ENCODE measurements at places on chromosomes 1 and 21. TPM values are rescaled to one million over a fixed set of nuclear protein-coding genes. Genes with fewer than 3 reads are reported as not detected.
A peak's percentile ranks its signal among the peaks of the same experiment; 100 is the strongest.

Gene CALML6
- total RNA-seq, result 0.30 TPM

Gene WNT9A
- 0.97 TPM for total RNA-seq

Gene KCNH1
- not detected for total RNA-seq

GRCh38 chr1:2312515-2313301 lies 78.6 kb downstream of the MORN1 start:
- no peak for DNase-seq
- no peaks in the 10 kb centered on the region for H3K27me3 ChIP-seq
- peak overlapping the region; percentile 86 for H3K27ac ChIP-seq
- no peak overlapping the region for H3K4me3 ChIP-seq
- H3K4me1 ChIP-seq, result peaks cover 65% of the 10 kb centered on the region
- peaks cover 17% of the 10 kb centered on the region for H3K36me3 ChIP-seq

DNA sequence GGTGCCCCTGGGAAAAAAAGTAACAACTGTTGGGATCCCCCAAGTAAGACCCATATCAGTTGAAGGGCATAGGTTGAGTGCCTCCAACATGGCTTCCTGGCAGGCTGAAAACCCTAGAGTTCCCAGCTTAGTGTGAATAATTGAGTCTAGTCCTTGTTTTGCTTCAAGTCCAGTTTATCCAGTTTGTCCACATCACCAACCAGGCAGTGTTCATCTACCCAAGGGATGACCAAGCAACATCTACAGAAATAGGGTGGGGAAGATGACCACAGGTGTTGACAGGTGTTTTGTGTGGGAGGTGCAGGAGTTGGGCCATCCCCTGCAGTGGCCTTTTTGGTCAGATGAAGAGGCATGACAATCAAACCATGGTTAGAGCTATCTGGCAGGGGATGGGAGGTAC lies 54.3 kb upstream of the ERO1B start:
- no peaks in the 10 kb centered on the region for H3K4me1 ChIP-seq
- H3K27ac ChIP-seq, result no peak overlapping the region
- no peaks in the 10 kb centered on the region for H3K27me3 ChIP-seq

DNA sequence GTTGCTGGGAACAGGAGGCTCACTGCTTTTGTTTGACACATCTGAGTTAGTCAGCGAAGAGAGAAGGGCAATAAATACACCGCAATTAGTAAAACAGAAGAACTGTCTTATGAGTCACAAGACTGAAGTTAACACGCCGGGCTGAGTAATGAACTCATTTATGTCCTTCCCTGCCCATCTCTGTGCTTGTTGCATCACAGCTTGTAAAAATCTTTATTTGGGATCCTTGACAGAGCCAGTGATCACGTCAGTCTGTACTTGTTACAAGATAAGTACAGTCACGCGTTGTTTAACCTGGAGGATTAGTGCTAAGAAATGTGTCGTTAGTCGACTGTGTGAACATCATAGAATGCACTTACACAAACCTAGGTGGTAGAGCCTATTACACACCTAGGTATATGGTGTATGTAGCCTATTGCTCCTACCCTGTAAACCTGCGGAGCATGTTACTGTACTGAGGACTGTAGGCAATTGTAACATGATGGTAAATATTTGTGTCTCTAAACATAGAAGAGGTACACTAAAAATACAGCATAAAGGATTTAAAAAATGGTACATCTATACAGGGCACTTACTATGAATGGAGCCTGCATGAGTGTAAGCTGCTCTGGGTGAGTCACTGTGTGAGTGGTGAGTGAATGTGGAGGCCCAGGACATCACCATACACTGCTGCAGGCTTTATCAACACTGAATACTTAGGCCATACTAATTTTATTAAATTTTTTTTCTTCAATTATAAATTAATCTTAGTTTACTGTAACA lies 272.2 kb downstream of the TNR start:
- H3K36me3 ChIP-seq, result no peaks in the 10 kb centered on the region
- no peak for DNase-seq
- no peak overlapping the region for H3K4me3 ChIP-seq
- no peak overlapping the region for H3K27ac ChIP-seq
- H3K27me3 ChIP-seq, result peaks cover 13% of the 10 kb centered on the region

GRCh38 chr1:157658571-157658970 lies 42.0 kb downstream of the FCRL3 start:
- H3K27ac ChIP-seq, result no peak overlapping the region
- no peak overlapping the region for H3K4me3 ChIP-seq
- no peaks in the 10 kb centered on the region for H3K4me1 ChIP-seq
- DNase-seq, result no peak

- H3K27me3 ChIP-seq, result no peaks in the 10 kb centered on the region
- no peaks in the 10 kb centered on the region for H3K36me3 ChIP-seq
- H3K4me1 ChIP-seq, result no peaks in the 10 kb centered on the region
- DNase-seq, result no peak
- no peak overlapping the region for H3K27ac ChIP-seq
These were observed 260.2 kb downstream of the HHAT start for GRCh38 chr1:210588946-210589345.

- no peak for DNase-seq
- no peaks in the 10 kb centered on the region for H3K36me3 ChIP-seq
These were observed 372.5 kb upstream of the ST6GALNAC5 start for GRCh38 chr1:76494807-76495206.

- no peaks in the 10 kb centered on the region for H3K27me3 ChIP-seq
- peaks cover 60% of the 10 kb centered on the region for H3K36me3 ChIP-seq
- H3K27ac ChIP-seq, result no peak overlapping the region
- H3K4me3 ChIP-seq, result no peak overlapping the region
- peaks cover 20% of the 10 kb centered on the region for H3K4me1 ChIP-seq
These were observed 12.4 kb downstream of the ACAP3 start for GRCh38 chr1:1295154-1295923.

GRCh38 chr21:36569511-36569910 lies 89.6 kb upstream of the CLDN14 start:
- no peak overlapping the region for H3K4me3 ChIP-seq
- H3K27ac ChIP-seq, result no peak overlapping the region
- DNase-seq, result no peak
- H3K36me3 ChIP-seq, result no peaks in the 10 kb centered on the region
- peaks cover 51% of the 10 kb centered on the region for H3K27me3 ChIP-seq
- no peaks in the 10 kb centered on the region for H3K4me1 ChIP-seq

DNA sequence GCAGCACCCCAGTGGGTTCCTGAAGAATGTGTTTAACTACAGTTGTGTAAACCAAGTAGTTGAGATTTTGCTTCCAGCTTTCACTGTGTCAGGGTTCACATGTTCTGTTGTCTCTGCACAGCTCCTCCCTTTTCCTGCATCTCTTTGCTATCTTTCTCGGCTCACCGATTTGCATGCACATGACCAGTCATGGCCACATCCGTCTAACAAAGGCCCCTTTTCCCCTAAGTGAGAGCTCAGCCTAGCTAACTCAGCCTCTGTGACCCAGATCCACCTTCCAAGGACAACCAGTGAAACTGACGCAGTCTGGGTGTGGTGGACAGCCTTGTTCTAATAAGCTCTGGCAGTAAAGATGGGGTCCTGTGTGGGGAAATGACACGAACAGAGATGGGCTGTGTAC lies 101.1 kb downstream of the ZP4 start:
- H3K27ac ChIP-seq, result no peak overlapping the region
- H3K27me3 ChIP-seq, result no peaks in the 10 kb centered on the region
- no peaks in the 10 kb centered on the region for H3K4me1 ChIP-seq
- H3K36me3 ChIP-seq, result no peaks in the 10 kb centered on the region

- DNase-seq, result no peak
- H3K4me3 ChIP-seq, result no peak overlapping the region
- H3K27ac ChIP-seq, result no peak overlapping the region
- peaks cover 31% of the 10 kb centered on the region for H3K36me3 ChIP-seq
- no peaks in the 10 kb centered on the region for H3K27me3 ChIP-seq
- no peaks in the 10 kb centered on the region for H3K4me1 ChIP-seq
These were observed 21.1 kb downstream of the COQ8A start for GRCh38 chr1:226960944-226961765.

- H3K27ac ChIP-seq, result peak overlapping the region; percentile 38
- peaks cover 40% of the 10 kb centered on the region for H3K4me1 ChIP-seq
- DNase-seq, result no peak
- H3K4me3 ChIP-seq, result no peak overlapping the region
- H3K36me3 ChIP-seq, result no peaks in the 10 kb centered on the region
These were observed 65.6 kb downstream of the OPTC start for GRCh38 chr1:203559523-203559922.

DNA sequence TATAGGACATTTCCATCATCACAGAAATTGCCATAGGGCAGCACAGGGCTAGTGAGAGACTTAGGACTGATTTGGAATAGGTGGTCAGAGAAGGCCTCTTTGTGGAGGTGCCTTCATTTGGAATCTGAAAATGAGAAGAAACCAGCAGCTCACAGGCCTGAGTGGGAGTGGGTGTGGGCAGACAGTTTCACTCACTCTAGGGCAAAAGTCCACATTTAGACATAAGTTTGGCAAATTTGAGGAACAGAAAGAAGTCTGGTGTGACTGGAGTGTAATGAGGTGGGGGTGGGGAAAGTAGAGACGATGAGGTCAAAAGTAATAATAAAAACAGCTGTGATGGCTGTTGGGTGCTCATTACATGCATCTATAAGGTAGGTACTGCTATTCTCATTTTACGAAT lies 22.4 kb upstream of the BCAR3 start:
- no peaks in the 10 kb centered on the region for H3K36me3 ChIP-seq
- H3K4me1 ChIP-seq, result peaks cover 46% of the 10 kb centered on the region
- no peaks in the 10 kb centered on the region for H3K27me3 ChIP-seq
- H3K27ac ChIP-seq, result no peak overlapping the region

GRCh38 chr1:19439464-19440171 lies 45.7 kb downstream of the CAPZB start:
- peak overlapping the region; percentile 89 for H3K27ac ChIP-seq
- no peak for DNase-seq
- H3K4me1 ChIP-seq, result peaks cover 96% of the 10 kb centered on the region

DNA sequence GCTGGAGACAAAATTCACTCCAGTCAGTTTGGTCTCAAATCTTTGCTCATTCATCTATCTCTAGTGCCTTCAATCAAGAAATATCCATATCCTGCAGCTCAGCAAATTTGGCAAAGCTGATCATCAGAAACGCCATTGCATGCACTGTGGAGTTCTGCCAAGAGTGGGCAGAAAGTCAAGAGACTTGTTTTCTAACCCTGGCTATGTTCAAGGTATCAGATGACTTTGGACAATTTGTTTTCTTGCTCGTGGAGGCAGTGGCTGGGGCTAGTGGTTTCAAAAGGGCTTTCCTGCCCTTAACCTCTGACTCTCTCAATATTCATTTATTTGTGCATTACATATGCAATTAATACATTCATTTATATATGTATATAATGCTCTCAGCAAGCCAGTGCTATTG lies 12.8 kb upstream of the LRRC52 start:
- no peaks in the 10 kb centered on the region for H3K27me3 ChIP-seq
- H3K36me3 ChIP-seq, result no peaks in the 10 kb centered on the region
- no peak overlapping the region for H3K4me3 ChIP-seq

DNA sequence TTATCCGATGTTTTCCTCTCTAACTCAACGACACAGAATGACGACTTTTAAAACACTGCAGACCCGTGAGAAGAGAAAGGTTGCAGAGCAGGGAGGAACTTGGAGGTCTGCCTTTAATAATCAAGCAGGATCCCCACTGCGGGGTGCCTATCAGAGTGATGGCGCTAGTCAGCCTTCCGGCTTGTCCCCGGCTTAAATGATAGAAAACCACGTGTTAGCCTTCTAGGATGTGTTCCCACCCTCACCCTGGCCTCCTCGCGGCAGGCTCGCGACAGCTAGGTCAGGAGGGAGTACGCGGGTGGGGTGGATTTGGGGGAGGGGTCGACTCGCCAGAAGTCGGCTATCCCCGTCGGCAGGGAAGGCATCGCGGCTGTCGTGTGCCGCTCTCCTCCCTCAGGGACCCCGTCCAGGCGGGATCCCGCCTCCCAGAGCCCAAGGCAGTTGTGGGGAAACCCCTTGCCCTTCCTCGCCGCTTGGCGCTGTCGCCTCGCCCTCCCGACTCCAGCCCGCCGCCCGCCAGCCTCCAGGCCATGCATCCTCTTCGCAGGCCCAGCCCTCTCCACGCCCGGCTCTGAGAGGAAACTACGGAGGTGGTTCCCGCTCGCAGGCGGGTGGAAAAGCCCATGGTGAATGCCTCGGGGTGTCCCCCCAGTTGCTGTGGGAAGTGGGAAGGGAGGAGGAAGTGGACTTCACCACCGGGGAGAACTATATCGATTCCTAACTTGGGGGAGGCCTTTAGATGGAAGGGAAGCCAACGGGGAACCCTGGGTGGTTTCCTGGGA lies 1.1 kb upstream of the SMG7 start:
- H3K27ac ChIP-seq, result peak overlapping the region; percentile 98
- H3K4me1 ChIP-seq, result peaks cover 32% of the 10 kb centered on the region
- H3K27me3 ChIP-seq, result no peaks in the 10 kb centered on the region
- H3K4me3 ChIP-seq, result peak overlapping the region; percentile 78

Gene TACSTD2
- 623 TPM for total RNA-seq

GRCh38 chr1:53657531-53657805 lies 81.5 kb downstream of the GLIS1 start:
- no peaks in the 10 kb centered on the region for H3K36me3 ChIP-seq
- no peak for DNase-seq
- no peaks in the 10 kb centered on the region for H3K27me3 ChIP-seq
- no peak overlapping the region for H3K4me3 ChIP-seq
- H3K4me1 ChIP-seq, result peaks cover 10% of the 10 kb centered on the region

Gene HES3
- total RNA-seq, result not detected

DNA sequence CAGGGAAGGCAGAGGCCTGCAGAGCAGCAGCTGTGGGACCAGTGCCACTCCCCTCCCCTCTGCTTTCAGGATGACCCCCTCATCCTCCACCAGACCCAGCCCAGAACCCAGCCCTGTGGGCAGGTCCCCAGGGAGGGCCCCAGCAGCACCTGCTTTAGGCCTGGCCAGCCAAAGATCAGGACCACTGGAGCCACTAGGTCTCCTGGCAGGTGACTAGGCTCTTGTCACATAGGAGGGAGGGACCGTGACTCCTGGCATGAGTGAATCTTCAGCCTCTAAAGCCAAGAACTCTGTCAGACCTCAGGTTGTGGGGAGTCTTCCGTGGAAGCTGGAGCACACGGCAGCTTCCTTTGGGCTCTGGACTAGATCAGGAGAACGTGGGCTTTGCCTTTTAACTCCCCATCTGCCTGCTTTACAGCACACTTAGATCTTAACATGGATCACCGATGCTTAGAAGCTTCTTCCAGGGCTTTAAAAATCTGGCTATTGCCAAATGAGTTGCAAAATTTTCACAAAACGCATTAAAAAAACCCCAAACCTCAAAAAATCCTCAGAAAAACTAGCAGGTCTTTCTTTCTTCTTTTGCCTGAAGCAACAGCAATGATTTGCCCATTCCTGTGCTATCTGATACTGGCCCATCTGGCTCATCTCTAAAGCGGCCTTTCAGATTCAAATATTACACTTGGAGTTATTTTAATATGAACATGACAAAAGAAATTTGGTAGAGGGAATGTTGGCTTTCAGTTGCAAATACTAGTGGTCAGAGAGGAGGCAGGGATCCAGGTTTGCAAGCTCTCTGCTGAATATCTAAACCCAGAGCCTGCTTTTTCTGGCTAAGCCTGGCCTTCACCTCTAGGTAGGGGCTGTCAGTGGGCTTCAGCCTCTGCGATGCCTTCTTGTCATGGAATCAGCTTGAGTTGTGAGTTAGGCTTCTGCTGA lies 235.2 kb downstream of the SDCCAG8 start:
- H3K36me3 ChIP-seq, result peaks cover 5% of the 10 kb centered on the region
- peaks cover 5% of the 10 kb centered on the region for H3K4me1 ChIP-seq
- no peak overlapping the region for H3K4me3 ChIP-seq
- no peak overlapping the region for H3K27ac ChIP-seq
- no peaks in the 10 kb centered on the region for H3K27me3 ChIP-seq
